ENCODE measurements at places on chromosomes 12 and 14.

DNA sequence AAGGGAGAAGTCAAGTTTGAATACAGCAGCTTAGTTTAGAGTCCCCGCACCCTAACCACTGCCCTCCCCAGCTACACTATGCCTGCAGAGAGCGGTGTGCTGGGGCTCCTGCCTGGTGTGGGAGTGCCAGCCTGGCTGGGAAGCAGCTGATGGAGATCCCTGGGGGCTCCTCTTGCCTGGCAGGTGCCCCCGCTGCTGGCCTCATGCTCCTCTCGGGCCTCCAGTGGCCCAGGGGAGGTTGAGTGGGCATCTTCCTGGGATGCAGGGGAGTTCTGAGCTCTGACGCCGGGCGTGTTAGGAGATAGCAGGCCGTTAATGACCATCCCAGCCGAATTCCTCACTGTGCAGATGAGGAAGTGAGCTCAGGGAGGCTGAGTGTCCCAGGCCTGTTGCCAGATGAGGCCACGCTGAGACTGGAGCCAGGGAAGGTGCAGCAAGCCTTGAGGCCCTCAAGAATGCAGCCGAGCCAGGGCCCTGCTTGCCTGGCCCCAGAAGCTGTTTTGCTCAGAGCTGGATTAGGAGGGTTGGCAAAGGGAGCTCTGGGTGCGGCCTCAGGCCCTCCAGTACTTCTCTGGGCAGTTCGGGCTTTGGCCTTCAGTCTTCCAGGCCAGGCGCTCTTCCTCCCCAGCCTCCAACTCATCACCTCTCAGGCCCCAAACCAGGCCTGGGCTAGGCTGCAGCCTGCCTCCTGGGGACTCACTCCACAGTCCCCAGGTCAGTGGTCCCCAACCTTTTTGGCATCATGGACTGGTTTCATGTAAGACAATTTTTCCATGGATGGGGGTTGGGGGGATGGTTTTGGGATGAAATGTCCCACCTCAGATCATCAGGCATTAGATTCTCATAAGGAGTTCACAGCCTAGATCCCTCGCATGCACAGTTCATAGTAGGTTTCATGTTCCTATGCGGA is 6.6 kb upstream of the CYP46A1 start:
- DNase-seq: no peak

- DNase-seq: no peak
These were observed 94.0 kb downstream of the TSPAN9 start for GRCh38 chr12:3171195-3171591.

DNA sequence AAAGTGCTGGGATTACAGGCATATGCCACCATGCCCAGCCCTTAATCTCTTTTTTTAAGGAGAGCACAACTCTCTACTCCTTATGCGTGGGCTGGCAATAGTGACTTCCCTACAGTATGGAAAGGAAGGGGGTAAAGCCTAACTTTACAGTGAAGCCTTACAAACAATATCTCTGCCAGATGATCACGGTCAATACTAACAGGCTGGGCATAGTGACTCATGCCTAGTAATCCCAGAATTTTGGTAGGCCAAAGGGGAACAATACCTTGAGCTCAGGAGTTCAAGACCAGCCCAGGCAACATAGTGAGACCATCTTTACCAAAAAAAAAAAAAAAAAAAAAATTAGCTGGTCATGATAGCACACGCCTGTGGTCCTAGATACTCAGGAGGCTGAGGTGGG is 5.6 kb downstream of the PYM1 start:
- DNase-seq: no peak

DNA sequence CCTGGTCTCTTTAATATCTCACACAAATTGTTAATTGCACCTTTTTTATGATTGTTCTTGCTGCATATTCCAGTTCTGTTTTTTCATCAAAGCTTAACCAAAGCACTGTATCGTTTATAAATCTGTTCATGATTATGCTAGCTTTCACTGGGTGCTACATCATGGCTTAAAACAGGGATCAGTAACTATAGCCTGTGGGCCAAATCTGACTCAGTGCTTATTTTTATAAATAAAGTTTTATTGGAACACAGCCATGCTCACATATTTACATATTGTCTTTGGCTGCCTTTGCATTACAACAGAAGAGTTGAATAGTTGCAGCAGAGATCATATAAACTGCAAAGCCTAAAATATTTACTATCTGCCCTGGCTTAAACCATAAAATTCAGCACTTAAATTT is 183.4 kb upstream of the NRXN3 start:
- DNase-seq: no peak

DNA sequence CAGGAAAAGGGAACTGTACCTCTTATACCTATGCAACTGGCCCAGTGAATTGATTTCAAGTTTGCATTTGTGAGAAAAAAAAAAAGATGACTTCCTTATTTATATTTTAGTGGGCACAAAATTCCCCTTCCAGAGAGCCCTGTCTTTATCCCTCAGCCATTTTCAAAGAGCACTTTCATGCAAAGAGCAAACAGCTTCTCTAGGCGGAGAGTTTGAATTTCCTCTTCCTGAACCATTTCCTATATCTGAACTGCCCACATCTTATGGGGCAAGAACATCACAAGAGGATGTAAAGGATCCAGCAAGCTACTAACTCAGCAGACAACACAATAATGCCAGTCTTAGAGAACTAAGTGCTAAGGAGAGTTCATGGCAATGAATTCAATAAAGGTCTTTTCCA is 22.3 kb upstream of the PLXNC1 start:
- DNase-seq: no peak

- no peak for DNase-seq
These were observed 41.4 kb upstream of the SCN8A start for GRCh38 chr12:51549637-51550036.

- DNase-seq: no peak
These were observed 81.1 kb downstream of the ZFP36L1 start for GRCh38 chr14:68711561-68712309.

- DNase-seq: no peak
These were observed 288.8 kb downstream of the TMEM132D start for GRCh38 chr12:129615001-129615400.

DNA sequence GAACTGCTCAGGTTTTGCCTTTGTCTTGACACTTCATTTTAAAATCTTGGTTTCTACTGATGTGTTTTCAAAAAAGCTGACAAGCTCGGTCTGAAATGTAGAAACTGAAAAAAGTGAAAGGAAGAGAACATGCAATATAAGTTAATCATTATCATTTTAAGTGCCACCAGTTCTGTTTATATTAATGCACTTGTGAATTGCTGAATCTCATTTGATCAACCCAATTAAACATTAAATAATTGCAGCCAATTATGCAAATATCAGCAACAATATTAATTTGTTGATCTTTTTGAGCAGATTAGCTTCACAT is 133.8 kb downstream of the BCAT1 start:
- DNase-seq: no peak

GRCh38 chr14:66974397-66975025 is 214.7 kb upstream of the GARIN2 start:
- DNase-seq: no peak

GRCh38 chr12:109589691-109590245 is 16.2 kb downstream of the MVK start:
- no peak for DNase-seq

GRCh38 chr12:124721501-124722162 is 142.0 kb downstream of the SCARB1 start:
- no peak for DNase-seq

- DNase-seq: no peak
These were observed 218.5 kb downstream of the SLC6A15 start for GRCh38 chr12:84694116-84694515.

GRCh38 chr12:49160399-49160798 is 28.5 kb downstream of the TUBA1A start:
- no peak for DNase-seq

DNA sequence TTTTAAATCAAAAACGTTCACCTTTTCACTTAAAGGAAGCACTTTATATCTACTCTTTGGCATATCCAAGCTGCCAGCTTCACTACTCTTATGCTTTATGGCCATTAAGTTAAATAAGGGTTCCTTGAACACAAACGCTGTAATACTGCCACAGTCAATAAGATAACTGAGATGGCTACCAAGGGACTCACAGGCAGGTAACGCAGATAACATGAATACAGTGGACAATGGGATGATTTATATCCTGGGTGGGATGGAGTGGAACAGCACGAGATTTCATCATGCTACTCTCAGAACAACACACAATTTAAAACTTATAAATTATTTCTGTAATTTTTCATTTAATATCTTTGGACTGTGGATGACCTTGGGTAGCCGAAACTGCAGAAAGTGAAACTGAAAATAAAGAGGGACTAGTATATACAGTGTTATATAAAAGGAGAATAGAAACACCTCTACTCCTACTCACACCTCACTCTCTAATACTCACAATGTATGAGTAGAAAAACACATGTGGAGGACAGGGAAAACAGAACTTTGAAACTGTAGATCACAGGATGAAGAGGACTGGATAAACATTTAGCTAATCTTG is 367.3 kb downstream of the C12orf50 start:
- no peak for DNase-seq

- DNase-seq: no peak
These were observed 116.4 kb downstream of the SLC38A1 start for GRCh38 chr12:46152456-46152855.

- no peak for DNase-seq
These were observed 20.3 kb upstream of the PPP4R4 start for GRCh38 chr14:94153750-94154342.

DNA sequence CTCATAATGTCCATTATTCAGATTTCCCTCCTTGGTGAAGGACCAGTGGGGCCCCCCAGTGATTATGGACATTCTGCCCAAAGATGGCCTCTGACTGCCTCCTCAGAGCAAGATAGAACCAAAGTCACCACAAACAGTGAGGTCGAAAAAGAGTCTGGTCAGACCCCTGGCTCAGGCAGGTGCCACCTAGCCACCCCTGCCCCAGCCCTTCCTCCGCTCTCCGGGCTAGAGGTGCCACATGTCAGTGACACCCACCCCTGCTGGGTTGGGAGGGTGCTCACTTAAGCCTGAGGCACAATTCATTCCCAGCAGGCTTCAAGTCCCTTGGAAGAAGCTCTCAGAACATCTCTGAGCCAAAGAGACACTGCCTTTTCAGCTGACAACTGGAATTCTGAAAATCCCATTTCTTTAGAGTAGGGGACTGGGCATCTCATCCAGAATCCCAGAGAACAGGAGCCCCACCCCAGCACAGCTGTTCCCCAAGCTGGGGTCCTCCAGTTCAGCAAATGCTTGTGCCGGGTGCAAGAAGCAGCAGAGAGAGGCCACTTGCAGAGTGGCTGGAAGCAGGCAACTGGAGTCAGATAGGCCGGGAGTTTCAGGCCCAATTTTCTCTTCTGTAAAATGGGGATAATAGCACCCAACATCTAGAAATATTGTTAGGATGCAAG is 50.3 kb downstream of the ISCA2 start:
- DNase-seq: no peak

GRCh38 chr12:117702741-117703140 is 266.0 kb downstream of the KSR2 start:
- no peak for DNase-seq

DNA sequence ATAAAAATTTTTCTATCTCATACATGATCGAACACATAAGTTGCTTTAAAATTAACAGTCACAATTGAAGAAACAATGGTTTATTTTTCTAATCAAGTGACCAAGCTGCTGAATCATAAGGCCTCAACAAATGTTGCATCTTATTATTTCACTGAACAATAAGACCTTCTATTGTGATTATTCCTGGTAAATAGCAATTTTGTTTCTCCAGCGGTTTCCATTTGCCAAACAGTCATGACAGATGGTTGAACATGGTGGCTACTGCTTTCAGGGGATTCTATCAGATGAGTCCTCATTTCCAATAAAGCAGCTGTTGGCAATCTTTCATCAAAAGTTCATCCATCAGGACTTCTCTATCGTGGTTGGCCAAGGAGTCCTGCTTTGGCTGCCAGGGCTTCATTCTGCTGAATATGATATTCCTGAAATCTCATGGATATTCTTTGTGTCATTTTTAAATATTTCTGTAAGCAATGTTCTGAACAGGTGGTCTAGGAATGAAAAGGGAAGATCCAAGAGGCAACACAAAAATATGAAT is 13.0 kb downstream of the TOMM20L start:
- no peak for DNase-seq

GRCh38 chr12:78696267-78696666 is 168.3 kb upstream of the SYT1 start:
- DNase-seq: no peak

DNA sequence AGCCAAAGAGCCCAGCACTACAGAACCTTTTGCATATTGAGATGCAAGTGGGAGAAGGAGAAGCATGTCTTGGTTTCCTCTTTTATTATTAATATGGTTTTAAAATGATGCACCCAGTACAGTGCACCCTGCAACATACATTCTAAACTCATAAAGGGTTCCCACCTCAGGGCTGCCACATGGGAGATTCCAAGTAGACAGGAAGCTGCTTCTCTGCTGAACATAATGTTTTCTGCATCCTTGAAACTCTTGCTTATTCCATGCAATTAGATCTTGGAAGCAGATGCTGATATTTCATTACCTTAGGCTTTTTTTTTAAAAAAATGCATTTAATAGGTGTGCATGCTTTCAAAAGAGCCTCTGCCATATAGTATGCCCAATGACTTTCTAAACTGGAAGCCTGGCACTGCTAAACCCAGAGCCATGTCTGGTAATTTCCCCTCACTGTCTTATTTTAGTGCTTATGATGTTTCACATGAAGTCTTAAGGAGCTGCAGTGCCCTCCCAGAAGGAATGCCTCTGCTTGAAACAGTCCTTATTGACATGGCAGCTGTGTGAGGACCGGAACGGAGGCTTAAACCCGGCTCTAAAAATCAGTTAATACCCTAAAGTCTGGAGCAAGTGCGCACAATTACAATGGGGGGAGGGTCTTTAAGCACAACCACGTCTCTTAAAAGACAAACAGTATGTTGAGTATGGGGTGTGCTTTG is 2.0 kb upstream of the SIX1 start:
- no peak for DNase-seq

GRCh38 chr14:54776361-54777001 is 126.1 kb downstream of the GCH1 start:
- no peak for DNase-seq

GRCh38 chr12:66255737-66256136 is 46.6 kb upstream of the HELB start:
- no peak for DNase-seq

GRCh38 chr14:68285421-68286179 is 466.0 kb downstream of the RAD51B start:
- DNase-seq: no peak

GRCh38 chr12:10170216-10170615 is 1.7 kb downstream of the OLR1 start:
- DNase-seq: no peak

DNA sequence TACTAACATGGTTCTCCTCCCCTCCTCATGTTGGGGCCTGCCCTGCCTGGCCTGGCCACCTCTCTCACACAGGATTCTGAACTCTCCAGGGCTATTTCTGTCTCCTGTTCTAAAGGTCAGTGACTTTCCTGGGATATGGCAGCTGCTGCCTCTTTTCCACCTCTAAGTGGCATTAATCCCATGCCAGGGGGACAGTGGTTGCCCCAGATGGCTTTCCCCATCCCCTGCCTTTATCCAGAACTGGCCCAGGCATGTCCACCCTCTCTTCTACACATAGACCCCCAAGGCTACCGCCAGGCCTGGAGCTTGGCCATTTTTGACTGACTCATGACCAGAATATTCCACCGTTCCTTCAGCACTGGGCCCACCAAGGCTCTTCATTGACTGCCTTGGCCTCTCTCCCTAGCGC is 90.4 kb downstream of the IRF2BPL start:
- no peak for DNase-seq

Data from cerebellar cortex (tissue), 1 donor.